CD4-positive, alpha-beta T cell treated with Interleukin-17A for 1 hour (primary cell): ENCODE measurements at places on chromosomes 6 and 20.

- no peak for DNase-seq
Observed at GRCh38 chr6:135204951-135205350, 23.8 kb downstream of the MYB start.

- DNase-seq = no peak
Observed at GRCh38 chr6:1281746-1282145, 30.2 kb upstream of the FOXQ1 start.

GRCh38 chr6:129637340-129638054 is 72.5 kb downstream of the ARHGAP18 start:
- no peak for DNase-seq

- no peak for DNase-seq
Observed at GRCh38 chr6:147559006-147559405, 50.5 kb downstream of the SAMD5 start.

- no peak for DNase-seq
Observed at GRCh38 chr6:166304106-166304505, 4.1 kb downstream of the PRR18 start.

DNA sequence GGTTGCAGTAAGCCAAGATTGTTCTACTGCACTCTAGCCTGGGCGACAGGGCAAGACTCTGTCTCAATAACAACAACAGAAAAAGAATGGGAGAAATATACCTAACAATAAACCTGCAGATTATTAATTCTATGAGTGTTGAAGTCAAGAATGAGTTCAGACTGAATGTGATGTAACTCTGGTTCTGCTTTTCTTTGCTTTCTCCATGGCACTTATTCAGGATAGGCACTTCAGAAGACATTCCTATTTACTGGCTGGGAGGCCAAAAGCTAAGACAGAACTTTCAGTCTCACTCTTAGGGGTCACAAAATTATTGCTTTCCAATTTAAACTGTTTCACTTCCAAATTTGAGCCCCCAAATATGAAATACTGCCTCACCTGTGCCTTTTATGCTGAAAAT is 15.7 kb upstream of the PRIM2 start:
- DNase-seq = no peak

DNA sequence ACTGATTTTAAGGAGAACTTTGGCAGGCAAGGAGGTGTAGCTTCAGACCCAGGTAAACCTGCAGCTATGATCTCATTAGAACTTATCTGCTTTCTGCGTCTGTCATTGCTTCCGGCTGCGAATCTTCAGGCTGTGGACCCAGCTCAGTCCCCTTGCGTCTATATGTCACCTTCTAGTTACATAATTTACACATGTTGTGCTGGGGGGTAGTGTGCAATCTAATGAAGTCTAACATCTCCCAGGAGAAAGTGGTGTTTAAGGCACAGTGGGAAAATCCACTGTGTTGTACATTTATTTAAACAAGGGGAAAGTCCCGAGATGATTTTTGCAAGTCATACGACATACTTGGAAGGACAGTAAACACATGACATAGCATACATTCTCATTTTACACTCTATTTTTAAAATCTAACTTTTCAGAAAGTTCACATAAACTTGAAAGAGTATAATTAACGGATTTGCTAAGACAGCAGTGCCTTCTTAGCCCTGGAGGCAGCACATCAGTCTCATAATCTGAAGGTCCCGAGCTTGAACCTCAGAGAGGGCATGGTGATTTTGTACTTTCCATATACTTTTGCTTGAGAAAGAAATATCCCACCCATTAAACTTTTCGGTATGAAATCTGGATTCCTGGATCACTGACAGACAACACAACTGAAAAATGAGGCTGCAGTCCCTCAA is 35.2 kb downstream of the GPX6 start:
- no peak for DNase-seq

DNA sequence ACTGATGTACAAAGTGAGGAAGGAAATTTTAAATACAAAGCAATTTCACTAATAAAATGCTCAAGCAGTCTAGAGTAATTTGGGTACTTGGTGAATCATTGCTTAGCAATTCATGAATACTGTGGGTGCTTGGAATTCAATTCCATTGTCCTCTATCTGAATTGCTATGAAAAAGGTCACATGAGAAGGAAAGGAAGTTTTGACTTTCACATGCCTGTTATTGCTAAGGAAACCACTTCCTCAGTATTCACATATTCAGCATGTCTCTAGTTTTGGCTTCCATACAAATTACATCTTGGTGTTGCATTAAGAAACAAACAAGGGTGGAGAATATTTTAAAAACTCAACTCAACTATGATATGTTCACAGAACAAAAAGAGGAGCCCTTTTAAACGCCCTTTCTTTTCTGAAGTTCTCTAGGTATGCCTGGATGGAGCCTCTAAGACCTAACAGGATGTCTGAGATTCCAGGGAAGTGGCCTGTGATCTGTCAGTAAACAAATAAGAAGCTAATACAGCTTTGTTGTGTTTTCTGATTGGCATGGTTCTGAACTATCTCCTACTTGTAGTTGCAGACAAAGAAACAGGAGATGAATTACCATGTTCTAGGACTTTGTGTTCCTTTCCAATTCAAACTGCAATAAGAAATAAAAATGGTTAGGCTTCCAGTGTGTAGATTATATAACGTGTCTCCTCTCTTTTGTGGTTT is 190.4 kb downstream of the OGFRL1 start:
- no peak for DNase-seq

GRCh38 chr6:166664135-166664534 is 37.1 kb upstream of the RPS6KA2 start:
- no peak for DNase-seq

DNA sequence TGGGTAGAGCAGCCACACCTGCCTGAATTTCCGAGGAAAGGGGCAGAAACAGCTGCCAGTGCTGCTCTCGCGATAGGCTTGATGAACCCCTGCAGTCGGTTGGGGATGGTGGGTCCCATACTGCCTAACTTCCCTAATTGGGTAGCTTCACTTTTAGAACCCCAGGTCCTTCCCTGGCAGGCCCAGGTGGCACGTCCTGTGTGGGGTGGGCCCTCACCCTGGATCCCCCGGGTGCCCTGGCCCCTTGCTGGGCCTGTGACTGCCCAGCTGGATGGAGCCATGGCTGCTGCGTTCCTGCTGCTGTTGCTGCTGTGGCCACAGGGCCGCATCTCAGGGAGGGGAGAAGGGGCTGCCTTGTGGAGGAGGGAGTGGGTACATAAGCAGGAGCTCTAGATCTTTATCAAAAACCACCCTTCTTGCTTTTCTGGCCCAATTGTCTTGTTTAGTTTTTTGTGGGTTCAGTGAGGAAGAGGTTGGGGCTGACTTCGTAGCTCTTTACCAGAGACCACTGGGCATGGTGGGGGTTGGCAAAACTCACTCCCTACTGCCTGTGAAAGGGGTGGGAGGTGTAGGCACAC is 19.2 kb downstream of the TREML4 start:
- no peak for DNase-seq

DNA sequence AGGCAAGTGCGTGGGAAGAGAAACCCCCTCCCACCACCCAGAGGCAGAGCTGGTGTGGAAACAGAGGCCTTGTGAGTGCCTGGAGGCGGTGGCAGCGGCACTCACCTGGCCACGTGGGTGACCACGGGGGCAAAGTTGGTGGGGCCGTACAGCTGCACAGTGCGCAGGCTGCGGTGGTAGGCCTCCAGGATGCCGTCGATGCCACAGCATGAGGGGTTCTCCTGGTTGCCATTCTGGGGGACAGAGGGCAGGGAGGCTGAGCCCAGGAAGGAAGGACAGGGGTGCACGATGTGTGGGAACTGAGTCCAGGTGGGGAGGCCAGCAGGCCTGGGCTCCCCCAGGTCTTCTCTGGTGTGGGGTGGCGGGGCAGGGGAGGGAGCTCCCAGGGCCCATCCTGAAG is 47.7 kb downstream of the RAB44 start:
- DNase-seq = no peak

DNA sequence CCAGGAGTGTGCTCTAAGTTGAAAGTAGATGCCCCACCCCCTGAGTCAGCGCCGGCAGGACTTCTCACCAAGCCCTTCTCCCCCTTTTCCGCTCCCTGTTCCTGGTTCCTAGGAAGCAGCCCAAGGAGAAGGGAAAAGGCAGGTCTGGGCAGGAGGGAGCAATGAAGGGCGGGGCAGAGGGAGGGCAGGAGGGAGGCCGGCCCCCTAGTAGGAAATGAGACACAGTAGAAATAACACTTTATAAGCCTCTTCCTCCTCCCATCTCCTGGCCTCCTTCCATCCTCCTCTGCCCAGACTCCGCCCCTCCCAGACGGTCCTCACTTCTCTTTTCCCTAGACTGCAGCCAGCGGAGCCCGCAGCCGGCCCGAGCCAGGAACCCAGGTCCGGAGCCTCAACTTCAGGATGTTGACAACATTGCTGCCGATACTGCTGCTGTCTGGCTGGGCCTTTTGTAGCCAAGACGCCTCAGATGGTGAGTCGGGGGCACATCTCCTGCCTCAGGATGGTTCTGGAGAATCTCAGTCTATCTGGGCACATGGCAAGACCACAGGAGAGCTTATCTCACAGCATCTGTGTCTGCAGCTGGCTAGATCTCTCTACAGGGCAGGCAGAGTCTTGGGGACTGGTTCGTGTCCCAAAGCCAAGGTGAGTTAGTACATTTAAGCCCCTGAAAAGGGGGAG is at the start of gene PROCR:
PROCR (plus strand) TSS at position 320 of the 681 bp plus-strand sequence; CDS start at position 403, 83 bp downstream.
- DNase-seq = peak; percentile 13

DNA sequence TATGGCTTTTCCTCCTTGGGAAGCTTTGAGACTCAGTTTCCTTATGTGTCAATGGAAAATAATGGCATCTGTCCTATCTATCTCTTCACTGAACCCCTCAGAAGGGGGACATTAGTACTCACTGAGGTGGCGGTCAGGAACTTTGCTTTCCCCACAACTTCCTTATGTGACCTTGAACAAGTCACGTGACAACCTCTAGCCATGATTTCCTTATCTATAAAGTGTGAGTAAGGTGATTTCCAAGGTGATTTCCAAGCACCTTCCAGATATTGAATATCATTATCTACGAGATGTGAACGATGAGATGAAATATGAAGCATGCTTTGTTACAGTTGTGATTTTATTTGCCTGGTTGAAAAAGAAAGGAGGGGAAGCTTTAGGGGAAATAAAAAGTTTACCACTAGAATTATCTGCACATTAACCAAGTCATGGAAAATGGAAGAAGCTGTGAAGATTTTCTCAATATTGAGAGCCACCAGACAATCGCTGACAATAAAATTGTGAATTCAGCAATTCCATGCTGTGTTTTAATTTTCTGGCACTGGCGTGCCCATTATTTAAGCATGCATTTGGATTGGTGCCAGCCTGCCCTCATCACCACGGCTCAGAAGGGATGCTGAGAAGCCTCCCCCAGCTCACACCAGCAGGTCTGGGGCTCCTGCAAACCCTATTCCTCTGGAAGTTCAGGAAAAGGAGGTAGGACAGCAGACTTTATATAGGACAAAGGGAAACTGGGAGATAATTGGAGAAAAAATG is 255.3 kb downstream of the CD83 start:
- no peak for DNase-seq

- no peak for DNase-seq
Observed at GRCh38 chr6:53896196-53896595, 101.4 kb downstream of the LRRC1 start.

GRCh38 chr6:119934816-119935215 is 585.3 kb upstream of the MAN1A1 start:
- DNase-seq = no peak

DNA sequence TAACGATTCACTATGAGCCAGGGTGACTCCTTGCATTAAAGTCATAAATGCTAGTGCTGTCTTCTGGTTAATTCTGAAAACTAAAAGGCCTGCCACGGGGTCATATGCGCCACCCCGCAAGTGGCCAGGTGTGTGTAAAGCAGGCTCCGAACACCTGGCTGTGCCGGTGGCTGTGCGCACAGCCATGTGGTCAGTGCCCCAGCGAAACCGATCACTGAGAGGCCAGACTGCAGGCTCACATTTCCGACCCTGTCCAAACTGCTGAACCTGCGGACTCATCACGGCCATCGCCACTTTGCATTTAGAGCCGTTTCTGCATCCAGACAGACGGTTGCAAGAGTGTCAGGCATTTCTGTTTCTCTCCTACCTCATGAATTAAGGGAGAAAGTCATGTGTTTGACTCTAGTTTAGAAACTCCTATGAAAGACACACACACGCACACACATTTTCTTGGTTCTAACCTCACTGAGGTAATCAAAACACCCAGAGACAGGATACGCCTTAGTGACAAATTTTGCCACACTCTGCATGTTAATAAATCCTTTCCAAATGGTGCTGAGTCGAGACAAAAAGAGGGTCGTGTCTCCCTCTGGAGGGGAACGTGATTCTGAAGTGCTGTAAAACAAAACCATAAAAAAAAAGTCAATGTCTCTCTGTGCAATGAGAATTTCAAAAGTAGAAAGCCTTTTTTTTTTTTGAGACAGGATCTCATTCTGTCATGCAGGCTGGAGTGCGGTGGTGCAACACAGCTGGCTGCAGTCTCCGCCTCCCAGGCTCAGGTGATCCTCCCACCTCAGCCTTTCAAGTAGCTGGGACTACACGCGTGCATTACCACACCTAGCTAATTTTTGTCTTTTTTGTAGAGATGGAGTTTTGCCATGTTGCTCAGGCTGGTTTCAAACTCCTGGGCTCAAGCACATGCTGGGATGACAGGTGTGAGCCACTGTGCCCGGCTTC is 31.0 kb upstream of the TCFL5 start:
- DNase-seq = no peak

DNA sequence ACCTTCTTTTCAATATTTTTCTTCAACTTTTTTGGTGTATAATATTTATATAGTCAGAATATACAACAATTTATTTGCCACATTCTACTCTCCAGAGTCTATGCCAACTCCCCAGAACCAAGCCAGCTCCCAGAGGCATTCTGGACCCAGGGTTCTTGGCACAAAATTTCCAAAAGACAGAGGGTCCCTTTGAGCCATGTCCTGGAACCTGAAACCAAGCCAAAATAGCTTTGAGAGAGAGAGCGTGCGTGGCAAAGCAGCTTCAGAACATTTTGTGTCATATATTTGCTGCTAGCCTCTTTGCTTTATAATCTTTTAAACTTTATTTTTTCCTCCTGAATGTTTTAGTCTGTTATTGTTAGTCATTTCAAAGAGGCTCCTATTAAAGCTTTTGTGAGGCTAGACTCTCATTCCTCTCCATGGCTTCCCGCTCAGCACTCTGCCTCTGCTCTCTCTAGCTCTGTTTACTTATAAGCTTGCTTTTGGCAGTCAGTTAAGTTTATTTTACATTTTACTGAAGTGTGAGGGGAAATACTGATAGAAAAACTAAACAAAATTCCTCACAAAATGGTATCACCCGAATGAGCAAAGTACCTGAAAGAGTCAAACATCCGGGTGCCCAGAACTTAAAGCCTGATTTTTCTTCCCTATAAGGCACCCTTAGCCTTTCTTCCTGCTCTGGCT is 605.1 kb upstream of the ID4 start:
- DNase-seq = no peak

GRCh38 chr6:34531580-34532201 is 24.4 kb downstream of the SPDEF start:
- peak; percentile 37 for DNase-seq
